Dorsolateral prefrontal cortex (tissue), 122 donors: ENCODE measurements at places on chromosomes 1 and 21.

GRCh38 chr1:236302941-236303340, 21.2 kb upstream of the ERO1B start:
- no peak for DNase-seq

DNA sequence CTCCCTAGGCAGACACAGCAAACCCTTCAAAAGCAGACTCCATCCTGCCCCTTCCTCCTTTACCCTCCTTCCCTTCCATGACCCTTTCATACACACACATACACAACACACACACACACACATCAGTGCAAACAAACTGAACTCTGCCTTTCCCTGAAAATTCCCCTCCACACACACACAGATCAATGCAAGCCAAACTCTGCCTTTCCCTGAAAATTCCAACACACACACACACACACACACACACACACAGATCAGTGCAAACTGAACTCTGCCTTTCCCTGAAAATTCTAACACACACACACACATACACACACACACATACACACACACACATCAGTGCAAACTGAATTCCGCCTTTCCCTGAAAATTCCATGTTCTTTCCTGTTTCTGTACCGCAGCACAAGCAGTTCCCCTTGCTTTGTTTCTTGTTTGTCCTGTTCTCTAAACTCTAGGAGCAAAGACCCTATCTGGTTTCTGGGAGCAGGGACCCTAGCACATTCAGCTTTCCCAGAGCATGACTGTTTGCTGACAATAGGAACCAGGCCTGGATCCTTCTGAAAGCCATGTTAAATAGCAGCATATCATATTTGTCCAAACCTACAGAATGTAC, 91.0 kb downstream of the PTPN14 start:
- DNase-seq, result no peak

GRCh38 chr1:205802060-205802459, 10.9 kb downstream of the SLC41A1 start:
- no peak for DNase-seq

DNA sequence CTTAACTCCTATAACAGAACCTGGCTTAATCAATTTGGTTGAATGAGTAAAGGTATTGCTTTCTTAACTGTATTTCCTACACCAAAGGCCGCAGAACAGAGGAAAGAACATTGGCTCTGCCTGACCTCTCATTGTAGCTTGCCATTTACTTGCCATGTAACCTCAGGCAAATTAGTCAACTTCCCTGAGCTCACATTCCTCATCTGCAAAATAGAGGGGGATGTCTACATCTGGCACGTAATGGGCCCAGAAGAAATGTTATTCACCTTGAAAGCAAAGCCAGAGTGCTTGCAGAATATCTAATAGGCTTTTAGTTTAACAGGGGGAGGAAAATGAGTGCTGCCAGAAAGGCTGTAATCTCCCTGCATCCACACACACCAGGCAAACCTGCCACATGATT, 44.3 kb downstream of the LAMC2 start:
- DNase-seq, result no peak

GRCh38 chr1:93459126-93459525, 11.2 kb downstream of the FNBP1L start:
- DNase-seq, result no peak

DNA sequence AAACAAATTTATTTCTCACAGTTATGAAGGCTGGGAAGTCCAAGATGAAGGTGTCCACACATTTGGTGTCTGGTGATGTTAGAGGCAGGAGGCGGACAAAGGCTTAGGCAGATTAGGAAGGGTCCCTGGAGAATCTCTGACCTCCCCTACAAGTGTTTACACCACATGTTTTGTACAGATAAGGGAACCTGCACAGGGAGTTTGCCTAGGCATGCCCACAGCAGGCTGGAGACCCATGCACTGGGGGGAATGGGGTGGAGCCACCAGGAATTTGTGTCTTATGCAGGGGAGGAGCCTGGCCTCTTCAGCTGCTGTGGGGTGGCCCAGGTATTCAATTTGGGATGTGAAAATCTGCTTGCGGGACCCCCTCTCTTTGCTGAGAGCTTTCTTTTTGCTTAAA, 131.3 kb downstream of the PATJ start:
- no peak for DNase-seq

DNA sequence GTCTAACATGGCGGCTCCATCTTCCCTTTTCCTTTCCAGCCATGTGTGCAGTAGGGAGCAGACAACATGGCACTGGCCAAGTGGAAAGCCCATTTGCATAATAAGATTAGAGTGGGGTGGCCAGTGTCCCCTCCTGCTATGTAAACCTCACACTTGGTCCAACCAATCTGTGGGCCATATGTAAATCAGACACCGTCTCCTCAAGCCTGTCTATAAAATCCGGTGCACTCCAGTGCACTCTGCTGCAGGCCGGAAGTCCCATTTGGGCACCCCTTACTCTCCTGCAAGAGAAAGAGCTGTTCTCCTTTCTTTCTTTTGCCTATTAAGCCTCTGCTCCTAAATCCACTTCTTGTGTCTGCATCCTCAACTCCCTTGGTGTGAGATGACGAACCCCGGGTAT, 44.1 kb downstream of the OLFML3 start:
- no peak for DNase-seq

- no peak for DNase-seq
Observed at GRCh38 chr1:214791961-214792360, 189.0 kb downstream of the CENPF start.

- DNase-seq, result no peak
Observed at GRCh38 chr1:27349784-27350662, 8.2 kb downstream of the SYTL1 start.

DNA sequence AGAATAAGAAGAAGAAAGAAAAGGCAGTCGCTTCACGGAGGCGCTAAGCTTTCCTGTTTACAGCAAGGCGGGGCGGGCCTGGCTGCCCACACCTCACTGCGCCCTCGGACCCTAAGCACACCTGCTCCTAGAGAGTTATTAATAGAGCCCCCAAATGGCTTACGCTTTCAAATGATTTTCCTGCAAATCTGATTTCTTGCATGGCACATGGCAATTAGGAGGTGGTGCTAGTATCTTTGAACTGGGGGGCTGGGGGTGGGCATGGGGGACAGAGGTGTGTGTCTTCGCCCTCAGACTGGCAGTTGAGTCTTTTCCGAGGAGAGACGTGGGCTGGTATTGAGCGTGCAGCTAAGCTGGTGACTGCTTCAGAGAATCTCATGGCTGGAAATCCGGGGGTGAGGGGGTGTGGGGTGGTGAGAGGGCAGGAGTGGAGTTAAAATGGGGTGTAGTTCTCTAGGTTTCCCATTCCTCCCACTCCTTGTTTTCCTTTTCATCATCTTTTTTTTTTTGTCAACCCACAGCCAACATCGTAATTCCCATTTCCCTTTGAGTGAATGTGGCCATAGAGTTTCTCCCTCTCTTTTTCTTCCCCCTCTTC, 1.3 kb downstream of the S1PR1 start:
- no peak for DNase-seq

DNA sequence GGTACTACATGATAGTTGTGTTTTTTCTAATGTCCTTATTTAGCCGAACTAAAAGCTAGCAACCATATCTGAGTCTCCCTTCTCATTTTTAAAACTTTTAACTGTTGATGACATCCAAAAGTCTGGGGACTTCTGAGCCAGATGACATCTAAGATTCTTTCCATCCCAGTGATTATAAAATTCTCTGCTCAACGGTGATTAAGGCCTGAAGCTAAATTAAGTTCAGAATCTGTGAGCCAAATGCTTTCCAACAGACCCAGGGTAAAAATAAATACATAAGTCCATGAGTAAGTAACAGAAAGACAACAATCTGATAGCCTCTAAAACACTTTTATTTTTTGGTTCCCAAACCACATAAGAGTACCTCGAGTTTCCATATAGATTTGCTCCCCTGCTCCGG, 13.1 kb upstream of the PTP4A2 start:
- no peak for DNase-seq

GRCh38 chr1:53384796-53385195, 56.9 kb upstream of the LRP8 start:
- no peak for DNase-seq

DNA sequence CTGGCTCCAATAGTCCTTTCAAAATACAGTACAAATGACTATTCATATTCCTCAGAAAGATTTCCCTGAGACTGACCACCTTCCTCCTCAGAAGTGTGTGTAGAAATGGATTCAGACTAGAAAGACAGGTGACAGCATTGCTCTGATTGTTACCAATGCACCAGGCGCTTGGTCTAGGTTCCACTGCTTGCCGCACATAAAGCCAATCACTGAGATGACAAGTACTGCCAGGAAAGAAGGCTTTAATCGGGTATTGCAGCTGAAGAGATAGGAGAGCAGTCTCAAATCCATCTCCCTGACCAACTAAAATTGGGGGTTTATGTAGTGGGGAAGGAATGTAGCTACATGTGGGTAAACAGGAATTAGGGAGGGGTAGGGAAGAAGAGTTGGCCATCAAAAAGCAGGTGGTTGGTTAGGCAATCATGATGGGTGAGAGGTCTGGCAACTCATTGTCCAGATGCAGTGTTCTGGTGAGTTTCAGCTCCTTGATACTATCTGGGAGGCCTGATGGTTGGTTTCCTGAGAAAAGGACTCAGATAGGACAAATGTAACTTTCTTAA, 98.0 kb downstream of the KCNH1 start:
- no peak for DNase-seq

DNA sequence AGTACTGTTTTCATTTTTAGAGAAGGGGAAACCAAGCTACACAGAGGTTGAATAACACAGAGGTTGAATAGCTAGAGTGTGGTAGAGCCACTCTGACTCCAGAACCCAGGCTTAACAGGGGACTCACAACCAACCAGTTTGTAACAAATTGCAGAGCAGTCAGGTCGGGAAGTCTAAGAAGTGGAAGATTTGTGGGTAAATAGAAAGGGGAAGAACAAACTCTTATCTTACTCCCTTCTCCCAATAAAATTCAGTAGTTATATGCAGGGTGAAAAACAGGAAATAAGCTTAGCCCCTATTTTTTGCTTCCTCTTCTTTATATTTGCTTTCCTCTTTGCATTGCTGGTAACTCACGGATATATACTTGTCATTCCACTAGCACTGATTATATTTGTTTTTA, 23.2 kb downstream of the CDC42 start:
- DNase-seq, result no peak

DNA sequence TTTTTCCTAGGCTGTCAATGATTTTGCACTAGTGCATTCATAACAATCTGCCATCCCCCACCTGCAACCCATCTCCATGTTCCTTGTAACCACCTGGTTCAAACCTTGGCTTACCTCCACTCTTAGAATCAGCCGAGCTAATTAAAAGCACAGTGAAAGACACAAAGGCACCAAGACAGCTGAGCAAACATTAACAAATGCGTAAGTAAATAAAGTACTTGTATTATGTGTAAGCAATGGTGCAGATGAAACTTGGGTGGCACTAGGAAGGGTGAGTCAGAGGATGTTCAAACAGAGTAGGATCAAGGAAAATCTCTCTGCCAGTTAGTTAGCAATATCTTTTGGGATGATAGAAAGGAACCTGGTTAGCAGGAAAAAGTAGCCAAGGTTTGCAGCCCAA, 5.1 kb upstream of the FOXJ3 start:
- DNase-seq, result no peak

DNA sequence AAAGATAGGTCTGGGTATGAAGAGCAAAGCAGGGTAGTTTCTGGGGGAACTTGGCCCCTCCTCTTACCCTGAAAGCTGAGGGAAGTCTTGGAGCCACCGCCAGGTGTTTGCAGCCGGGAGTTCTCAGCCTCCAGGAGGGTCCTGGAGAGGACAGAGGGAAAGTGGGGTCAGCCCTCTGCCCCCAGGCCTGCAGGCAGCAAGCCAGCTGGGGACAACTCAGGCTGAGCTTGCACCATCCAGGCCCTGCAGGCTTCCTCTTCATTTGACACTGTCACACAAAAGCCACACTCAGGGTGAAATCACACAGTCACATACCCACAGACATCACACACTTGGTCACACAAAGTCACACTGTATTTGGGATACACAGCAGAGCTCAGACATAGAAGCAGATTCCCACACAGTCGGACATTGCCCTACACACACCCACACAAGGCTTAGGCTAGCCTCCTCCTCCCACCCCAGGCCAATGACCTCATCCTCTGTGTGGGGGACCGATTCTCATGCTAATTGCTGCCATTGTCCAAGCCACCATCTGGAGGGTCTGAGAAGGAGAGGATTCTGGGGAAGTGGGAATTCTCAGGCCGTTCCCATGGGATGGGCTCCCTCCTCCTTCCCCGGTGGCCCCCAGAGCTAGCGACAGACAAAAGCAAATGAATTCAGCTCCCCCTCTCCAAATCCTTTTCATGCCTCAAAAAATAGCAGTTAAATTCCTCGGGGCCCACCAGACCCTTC, 3.7 kb downstream of the NES start:
- DNase-seq, result no peak

- DNase-seq, result peak; percentile 58
Observed at GRCh38 chr1:43565600-43566360, 35.1 kb downstream of the PTPRF start.

GRCh38 chr21:18443701-18444100, 40.1 kb upstream of the TMPRSS15 start:
- no peak for DNase-seq

DNA sequence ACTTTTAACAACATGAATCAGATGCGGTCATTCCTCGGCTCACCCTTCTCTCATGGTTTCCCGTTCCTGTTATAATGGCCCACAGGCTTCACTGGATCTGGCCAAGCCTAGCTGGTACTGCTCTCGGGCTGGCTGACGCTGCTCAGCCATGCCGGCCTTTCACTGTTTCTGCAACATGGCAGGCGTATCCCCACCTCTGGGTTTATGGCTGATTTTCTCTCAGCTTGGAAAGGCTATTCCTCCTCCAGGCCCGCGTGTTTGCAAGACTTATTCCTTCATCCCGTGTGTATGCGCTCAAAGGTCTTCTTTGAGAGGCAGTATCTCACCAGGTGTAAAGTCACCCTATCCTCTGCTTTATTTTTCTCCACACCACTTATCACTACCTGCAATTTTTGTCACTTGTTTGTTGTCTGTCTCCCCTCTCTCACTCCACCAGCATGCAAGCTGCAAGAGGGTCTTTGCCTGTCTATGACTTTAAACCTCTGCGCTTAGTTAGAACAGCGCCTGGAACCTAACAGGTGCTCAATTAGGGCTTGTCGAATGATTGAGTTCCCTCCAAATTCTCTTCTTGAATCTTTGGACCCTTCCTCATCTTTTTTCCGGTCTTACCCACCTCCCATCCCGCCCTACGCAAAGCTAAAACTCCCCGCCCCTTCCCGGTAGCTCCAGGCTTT, 491 bp upstream of the RAP1A start:
- no peak for DNase-seq

DNA sequence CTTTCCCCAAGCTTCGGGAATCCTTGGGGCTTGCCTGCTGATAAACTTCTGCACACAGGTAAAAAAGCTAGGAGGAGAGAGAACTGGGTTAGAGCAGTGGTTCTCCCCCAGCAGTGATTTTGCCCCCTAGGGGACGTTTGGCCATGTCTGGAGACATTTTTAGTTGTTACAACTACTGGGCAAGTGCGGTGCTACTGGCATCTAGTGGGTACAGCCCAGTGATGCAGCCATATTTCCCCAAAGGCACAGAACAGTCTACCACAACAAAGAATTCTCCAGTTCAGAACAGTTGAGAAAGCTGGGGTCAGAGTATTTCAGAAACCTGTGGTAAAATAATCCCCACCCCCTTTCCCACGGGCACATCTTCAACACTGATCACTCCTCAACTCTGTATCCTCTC, 41.3 kb downstream of the LRRC71 start:
- no peak for DNase-seq

GRCh38 chr1:68495968-68496679, 758 bp downstream of the DEPDC1 start:
- no peak for DNase-seq

GRCh38 chr1:116808200-116808847, 54.1 kb downstream of the CD2 start:
- DNase-seq, result no peak
